Mucosa of descending colon (tissue), 3 donors: ENCODE measurements at places on chromosomes 7 and 10. TPM values are rescaled to one million over a fixed set of nuclear protein-coding genes. Genes with fewer than 3 reads are reported as not detected.
A peak's percentile ranks its signal among the peaks of the same experiment; 100 is the strongest.

NPC1L1 gene
- 0.12 TPM for total RNA-seq

DNA sequence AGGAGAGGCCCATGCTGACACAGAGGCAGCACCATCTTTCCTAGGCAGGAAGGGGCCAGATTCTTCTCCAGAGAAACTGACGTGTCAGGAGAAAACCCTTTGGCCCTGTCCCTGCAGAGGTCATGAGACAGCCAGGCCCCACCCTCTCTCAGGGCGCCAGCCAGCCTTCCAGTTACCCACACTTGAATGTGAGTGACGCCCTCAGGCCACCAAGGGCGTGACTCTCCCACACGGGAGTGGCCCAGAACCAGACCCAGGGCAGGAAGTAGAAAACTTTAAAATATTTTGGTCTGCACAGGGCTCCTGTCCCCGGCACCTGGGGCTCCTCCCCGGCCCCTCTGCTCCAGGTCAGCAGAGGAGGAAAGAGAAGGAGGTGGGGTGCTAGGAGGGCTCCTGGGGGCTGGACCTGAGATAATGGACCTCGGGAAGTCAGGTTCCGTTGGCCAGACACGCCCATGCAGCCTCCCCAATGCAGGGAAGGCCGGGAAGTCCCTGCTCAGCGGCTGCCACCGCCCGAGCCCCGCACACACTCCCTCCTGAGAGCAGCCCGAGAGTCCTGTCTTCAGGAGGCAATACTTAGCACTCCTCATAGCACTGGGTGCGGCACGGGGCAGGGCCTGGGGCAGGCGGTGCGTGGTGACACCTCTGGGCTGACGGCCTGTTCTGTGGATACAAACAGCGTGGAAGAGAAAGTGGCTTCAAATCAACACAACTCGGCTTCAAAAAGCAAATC lies 67.0 kb upstream of the CFAP46 start:
- peak; percentile 85 for DNase-seq

- no peak for DNase-seq
These were observed 21.0 kb downstream of the HIBADH start for GRCh38 chr7:27641581-27642230.

DNA sequence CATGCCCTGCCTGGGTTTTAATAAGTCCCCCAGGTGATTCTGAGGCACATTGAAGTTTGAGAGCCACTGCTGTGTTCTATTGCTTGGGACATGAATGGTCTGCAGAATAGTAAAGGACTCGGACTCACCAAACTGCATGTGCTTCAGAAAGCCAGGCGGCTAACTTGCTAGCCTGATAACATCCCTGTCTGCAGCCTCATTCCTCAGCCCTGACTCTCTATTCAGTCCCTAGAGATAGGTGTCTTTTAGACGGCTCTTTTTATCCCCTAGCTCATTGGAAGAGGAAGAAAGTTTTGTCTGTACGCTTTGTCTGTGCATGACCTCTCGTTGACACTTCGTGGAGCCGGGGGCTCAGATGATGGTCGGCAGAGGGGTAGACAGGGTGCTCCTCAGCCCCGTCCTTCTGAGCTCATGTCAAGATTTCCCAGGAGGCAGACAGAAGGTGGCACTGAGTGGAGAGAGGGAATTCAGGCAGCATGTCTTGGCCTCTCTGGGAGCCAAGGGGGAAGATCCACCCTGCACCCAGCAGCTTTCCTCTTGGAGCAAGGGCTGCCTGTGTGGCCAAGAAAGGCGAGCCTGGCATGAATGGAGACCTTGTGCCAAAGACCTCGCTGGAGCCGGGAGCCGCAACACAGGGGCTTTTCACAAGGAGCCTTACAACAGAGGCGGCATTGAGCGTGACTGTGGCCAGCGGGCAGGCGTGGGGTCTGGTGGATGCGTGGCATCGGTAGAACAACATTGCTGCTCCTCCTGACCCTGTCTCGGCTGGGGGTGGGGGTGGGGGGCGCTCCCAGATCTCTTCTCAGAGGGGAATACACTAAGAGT lies 51.1 kb upstream of the PODXL start:
- no peak for DNase-seq

DNA sequence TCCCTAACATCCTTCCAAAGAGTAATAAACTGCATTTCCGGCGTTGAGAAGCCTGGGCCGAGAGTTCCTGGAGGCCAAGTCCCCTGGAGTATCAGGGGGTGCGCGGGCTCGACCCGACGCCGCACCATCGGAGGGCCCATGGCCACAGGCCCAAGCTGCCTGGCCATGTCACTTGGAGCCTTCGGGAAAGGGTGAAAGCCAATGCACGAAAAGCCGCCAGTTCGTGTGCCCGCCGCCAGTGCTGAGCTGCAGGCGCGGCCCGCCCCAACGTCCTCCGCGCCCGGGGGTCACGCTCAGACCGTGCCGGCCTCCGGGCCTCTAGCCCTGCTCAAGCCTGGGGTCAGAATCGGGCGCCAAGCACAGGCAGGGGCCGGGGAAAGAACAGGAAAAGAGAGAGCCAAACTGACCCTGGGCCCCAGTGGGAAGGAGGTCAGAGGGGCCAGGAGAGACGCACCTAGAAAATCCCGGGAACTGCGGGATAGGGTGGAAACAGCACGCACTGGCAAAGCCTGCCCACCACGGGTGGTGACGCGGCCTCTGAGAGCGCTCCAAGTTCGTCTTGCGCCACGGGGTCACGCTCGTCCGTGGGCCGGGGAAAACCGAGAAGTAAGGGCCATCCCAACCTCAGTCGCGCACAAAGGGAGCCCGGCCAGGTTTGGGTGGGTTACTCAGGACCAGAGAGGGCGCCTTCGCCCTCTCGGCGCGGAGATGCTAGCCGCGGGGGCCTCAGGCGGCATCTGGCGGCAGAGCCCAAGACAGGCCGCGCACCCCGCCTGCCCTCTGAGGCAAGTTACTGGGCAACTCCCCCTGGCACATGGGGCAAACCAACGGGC lies 4.2 kb upstream of the EBF3 start:
- DNase-seq: no peak

- DNase-seq: no peak
These were observed 20.0 kb downstream of the ABCB1 start for GRCh38 chr7:87580636-87581035.
